Mucosa of descending colon (tissue), 3 donors: ENCODE measurements at places on chromosomes 2 and 18.

DNA sequence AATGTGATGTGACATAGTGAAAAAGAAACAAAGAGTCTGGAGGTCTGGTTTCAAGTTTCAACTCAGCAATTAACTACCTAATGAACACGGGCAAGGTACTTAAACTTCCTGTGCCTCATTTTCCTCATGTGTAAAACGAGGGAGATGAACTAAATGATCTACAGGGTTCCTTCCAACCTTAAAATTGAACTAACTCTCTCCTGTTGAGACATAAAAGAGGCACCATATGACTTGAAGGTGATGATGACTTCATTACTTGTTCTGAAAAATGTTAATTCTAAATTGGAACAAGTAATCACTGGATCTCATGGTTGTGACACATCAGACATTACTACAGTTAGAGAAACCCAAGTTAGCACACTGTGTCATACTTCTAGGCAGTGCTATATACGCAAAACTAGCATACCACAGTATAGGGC lies 8.9 kb upstream of the REL start:
- DNase-seq: no peak

GRCh38 chr2:197857476-197858107 lies 53.2 kb downstream of the PLCL1 start:
- DNase-seq: no peak

GRCh38 chr2:226087505-226088365 lies 688.2 kb downstream of the NYAP2 start:
- no peak for DNase-seq

DNA sequence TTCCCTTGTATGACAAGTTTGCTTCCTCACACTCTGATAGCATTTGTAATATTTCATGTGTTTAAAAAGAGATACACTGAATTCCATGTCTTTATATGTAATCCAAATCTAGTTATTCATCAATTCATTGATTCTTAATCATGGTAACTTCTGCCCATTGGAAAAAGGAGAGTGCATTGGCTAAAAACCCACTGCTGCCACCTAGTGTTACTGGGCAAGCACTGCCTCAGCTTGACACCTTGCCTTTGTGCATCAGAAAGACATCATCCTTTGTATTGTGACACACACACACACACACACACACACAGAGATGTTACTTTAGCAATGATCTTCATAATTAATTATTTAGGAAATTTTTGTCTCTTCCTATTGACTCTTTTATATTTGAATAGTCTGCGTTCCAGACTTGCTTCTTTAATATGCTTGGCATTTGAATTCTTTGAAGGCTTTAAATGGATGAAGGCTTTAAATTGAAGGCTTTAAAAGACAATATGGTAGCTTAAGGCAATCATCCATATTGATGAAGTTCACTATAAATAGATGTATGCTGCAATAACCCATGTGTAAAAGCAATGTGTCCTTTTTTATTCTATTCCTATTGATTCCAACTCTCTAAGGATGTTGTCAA lies 414.2 kb upstream of the CHST9 start:
- peak; percentile 35 for DNase-seq

- DNase-seq: no peak
These were observed 415.0 kb downstream of the NYAP2 start for GRCh38 chr2:225814554-225814953.

GRCh38 chr2:241254904-241255351 lies 60.5 kb downstream of the HDLBP start:
- DNase-seq: no peak

GRCh38 chr2:163558251-163559021 lies 177.4 kb downstream of the FIGN start:
- DNase-seq: no peak

DNA sequence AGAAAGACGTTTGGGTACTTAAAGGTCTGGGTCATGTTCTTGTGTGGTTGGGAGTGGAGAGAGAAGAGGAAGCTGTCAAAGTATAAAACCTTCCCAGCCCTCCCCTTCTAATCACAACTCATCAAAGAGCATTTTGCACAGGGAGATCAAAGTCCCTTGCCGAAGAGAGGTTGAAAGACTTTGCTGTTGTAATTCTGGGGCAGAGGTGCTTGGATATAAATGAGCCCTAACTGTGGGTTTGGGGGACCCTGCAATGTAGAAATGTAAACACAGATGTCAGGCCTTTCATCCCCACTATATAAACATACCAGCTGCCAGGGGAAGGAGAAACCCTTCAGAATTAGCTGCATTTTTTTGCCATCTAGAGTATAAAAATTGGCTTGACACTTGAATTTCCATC lies 182.1 kb downstream of the ETAA1 start:
- DNase-seq: no peak

DNA sequence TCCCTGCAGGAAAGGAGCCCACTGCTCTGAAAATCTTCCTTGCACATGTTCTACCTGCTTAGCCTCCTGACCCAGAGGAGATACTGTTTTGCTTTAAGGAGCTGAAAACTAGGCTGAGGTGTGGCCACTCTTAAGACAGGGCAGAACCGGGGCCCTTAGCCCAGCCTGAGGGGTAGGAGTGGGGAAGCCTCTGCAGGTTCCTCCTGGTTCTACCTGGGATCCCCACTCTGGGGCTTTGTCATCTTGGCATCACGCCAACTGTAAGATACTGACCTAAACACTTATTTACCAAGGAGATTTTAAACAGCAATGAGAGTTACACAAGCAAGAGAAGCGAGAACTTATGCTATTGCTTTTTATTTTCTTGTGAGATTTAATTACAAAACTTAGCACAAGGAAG lies 86.9 kb downstream of the KCTD1 start:
- no peak for DNase-seq

DNA sequence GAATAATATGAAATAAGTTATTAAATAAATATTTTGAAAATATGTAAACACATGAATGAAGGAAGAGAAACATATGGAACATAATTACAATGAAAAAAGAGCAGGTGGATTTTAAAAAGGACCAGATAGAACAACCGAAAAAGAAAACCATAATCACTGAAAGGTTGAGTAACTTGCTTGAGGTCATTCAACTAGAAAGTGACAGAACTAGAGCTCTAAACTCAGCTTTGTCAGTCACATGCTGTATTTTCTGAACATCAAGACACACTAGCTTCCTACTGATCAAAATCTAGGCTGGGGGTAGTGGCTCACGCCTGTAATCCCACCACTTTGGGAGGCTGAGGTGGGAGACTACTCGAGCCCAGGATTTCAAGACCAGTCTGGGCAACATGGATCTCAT lies 30.0 kb upstream of the ITGAV start:
- DNase-seq: no peak

DNA sequence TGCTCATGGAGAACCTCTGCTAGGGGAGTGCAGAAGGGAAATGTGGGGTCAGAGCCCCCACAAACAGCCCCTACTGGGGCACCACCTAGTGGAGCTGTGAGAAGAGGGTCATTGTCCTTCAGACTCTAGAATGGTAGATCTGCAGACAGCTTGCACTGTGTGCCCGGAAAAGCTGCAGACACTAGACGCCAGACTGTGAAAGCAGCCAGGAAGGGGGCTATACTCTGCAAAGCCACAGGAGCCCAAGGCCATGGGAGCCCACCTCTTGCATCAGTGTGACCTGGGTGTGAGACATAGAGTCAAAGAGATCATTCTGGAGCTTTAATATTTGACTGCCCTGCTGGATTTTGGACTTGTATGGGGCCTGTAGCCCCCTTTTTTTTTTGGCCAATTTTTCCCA lies 60.9 kb downstream of the RPE start:
- no peak for DNase-seq

DNA sequence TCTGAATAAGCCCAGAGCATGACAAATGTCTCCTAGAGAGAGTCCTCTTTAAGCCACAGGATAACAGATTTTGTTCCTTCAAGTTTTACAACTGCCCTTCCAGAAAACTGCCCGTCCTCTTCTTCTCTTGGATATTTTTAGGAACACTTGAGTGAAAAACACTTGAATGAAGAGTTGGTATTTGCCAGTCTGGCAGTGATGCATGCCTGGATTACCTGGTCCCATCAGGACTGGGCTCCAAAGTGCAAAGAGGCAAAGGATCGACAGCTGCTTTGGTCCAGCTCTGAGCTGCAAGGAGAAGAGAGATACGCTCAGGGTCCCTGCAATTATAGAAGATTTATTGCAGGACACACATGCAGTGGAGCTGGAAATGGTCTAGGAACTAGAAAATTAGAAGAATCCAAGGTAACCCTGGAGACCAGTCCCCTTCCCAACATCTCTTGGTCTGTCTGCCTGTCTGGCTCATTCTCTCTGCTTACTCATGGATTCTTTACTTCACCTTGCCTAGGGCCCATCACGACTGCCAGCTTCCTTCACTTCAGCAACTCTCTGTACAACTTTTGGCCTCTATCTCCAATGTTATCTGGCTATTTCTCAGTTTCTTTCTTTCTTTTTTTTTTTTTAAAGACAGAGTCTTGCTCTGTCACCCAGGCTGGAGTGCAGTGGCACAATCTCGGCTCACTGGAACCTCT lies 112.1 kb upstream of the SIX2 start:
- no peak for DNase-seq

DNA sequence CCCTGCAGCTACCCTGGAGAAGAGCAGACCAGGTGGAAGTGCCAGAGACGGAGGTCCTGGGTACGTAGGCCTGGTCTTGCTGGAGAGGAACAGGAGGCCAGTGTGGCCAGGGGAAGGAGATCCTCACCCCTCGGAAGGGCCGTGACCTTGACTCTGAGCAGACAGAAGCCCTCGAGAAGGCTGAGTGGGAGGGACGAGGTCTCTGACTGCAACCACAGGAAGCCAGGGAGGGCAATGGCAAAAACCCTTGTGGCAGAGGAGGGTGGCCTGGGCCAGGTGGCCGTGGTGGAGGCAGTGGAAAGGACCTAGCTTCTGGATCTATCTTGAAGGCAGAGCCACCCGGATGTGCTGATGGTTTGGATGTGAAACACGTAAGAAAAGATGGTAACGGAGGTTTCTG lies 28.1 kb downstream of the THAP4 start:
- DNase-seq: no peak

- DNase-seq: no peak
These were observed 907 bp upstream of the SUCLG1 start for GRCh38 chr2:84459944-84460429.

GRCh38 chr18:72458271-72458670 lies 85.9 kb downstream of the CBLN2 start:
- no peak for DNase-seq

- DNase-seq: no peak
These were observed 133.7 kb upstream of the ID2 start for GRCh38 chr2:8548065-8548618.

DNA sequence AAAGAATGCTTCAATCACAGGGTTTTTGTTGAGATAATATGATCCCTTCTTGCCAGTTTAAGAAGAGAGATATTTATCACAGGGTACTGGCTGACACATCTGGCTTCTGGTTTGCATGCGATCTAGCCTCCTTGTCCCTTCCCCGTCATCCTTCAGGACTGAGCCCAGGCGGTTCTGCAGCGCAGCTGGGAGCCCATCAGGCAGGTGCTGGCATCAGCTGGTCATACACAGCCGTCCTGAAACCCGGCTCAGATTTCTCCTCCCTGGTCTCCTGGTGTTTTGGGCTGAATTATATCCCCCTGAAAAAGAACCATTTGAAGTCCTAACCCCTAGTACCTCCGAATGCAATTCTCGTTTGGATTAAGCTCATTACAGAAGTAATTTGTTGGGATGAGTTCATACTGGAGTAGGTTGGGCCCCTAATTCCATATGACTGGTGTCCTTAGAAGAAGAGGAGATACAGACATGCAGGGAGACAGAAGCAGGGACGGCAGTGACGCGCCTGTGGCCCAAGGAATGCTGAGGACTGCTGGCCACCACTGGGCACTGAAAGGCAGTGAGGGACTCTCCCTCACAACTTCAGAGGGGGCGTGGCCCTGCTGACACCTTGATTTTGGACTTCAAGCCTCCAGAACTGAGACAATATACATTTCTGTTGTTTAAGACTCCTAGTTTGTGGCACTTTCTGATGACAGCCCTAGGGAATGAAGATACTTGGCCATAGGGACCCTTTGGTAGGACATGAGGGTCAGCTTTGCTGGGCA lies 83.9 kb upstream of the ODC1 start:
- DNase-seq: no peak

DNA sequence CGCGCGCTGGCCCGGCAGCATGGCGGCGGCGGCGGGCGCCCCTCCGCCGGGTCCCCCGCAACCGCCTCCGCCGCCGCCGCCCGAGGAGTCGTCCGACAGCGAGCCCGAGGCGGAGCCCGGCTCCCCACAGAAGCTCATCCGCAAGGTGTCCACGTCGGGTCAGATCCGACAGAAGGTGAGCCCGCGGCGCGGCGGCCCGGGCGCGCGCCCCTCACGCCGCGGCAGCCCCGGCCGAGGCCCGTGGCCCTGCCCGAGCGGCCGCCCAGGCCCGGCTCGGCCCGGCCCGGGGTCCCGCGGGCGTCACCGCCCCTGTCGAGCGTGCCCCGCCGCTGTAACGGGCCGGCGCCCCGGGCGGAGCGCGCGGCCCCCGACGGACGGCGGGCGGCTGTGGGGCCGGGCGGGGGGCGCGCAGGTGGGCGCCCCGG lies 218 bp downstream of the DGKD start:
- no peak for DNase-seq

DNA sequence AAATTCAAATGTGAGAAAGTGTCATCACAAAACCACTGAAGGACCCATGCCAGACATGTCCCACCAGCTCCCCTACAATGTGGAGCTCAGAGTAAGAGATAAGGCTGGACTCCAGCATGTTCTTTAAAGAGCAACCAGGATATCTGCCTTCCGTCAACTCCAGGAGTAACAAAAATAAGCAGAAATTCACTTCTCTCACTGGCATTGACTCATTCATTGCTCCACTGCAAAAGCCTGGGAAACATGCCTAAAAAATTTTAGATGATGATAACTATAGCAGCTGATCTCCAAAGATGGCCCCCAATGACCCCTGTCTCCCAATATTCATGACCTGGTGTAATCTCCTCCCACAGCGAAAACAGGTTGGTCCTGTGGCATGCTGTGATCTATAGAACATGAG lies 314.5 kb downstream of the NCKAP5 start:
- DNase-seq: no peak

DNA sequence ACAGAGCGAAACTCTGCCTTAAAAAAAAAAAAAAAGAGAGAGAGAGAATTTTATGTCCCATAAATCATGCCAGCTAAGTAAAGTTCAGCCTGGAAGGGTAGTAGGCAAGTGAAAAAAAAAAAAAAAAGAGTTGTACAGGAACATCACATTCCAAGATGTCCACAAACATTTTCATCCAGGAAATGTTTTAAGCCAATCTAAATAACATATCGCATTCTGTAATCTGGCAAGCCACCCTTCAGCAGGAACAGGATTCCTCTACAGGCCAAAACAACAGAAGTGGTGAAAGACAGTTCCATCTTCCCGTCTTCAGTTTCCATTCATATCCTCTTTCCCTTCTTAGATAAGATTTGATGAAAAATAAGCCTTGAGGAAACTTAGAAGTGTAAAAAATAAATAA lies 1108.1 kb upstream of the DDX18 start:
- DNase-seq: no peak

GRCh38 chr2:71783215-71783614 lies 329.9 kb downstream of the DYSF start:
- DNase-seq: no peak

DNA sequence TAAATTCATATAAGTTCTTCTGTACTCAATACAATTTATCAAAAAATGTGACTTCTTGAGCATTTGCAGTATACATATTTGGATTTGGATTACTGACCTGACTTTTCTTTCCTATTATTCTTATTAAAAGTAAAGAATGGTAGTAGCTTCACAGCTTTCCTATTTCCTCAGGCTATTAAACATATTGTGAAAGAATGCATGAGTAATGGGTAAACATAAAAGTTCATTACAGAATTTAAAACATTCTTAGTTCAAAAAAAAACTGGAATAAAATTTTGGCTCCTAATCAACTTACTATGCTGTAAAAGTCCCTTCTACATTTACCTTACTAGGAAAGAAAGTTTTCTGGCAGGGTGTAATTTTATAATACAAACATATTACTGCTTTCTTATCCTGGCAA lies 27.3 kb upstream of the C2orf66 start:
- no peak for DNase-seq

- DNase-seq: no peak
These were observed 8.9 kb downstream of the ARHGAP25 start for GRCh38 chr2:68743531-68743930.
